ENCODE measurements at places on chromosomes 11 and 22. TPM values are rescaled to one million over a fixed set of nuclear protein-coding genes. Genes with fewer than 3 reads are reported as not detected.

The TRPC6 gene
- total RNA-seq = not detected

The PLEKHB1 gene
- total RNA-seq = 0.45 TPM

DNA sequence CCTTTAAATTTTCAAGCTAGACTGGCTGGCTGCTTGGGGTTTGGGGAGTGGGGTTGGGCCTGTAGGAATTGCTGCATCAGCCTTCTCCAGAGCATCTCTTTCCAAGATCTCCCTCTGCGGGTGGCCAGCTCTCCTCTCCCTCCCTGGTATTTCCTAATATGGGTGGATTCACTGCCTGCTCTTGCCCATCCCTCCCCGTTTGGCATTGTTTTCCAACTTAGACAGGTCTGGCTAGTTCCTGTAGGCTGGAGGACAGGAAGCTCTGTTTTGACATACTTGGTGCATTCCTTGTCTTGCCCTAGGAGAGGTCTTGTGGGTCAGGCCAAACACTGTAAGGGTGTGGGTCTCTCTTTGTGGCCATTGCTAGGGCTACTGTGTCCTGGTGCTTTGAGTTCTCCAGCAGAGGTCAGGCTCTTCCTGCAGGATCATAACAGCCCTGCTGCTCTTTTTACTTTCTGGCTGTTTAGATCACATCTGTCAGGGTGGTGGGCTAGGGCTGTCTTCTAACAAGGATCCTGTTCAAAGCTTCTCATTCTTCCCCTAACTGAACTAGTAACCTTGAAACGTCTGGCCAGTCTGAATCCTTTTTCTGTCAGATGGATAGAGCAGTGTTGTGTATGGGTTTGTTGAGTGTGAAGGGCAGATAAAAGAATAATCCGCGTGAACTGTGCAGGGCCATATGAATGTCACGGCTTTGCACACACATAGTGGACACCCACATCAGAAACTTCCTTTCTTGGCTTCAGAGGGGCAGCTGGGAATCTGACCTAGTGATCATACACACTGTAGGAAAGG lies 18.3 kb upstream of the MICALL1 start:
- DNase-seq = no peak

DNA sequence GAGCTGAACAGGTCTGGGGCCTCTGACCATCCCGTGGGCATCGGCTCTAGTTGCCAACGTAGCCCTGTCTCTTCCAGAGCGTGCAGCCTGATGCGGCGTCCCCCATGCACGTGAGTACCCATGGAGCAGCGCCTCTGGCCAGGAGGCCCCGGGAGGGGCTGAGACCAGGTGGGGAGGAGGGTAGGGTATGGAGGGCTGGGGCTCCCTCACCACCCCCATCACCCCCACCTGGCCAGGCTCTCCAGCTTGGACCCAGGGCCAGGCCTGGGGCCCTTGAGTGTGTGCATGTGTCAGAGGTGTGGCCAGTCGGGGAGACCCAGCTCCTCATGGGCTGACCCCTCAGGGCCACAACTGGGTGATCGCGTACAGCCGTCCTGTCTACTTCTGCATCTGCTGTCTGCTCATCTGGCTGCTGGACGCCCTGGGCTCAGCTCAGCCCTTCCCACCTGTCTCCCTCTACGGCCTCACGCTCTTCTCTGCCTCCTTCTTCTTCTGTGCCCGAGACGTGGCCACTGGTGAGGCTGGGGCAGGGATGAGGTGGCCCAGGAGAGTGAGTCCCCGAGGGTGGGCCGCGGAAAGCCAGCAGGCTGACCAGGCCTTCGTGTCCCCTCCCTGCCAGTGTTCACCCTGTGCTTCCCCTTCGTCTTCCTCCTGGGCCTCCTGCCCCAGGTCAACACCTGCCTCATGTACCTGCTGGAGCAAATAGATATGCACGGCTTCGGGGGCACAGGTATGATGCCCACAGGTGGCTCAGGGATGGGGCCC lies 8.5 kb downstream of the PCNX3 start:
- no peak for DNase-seq

DNA sequence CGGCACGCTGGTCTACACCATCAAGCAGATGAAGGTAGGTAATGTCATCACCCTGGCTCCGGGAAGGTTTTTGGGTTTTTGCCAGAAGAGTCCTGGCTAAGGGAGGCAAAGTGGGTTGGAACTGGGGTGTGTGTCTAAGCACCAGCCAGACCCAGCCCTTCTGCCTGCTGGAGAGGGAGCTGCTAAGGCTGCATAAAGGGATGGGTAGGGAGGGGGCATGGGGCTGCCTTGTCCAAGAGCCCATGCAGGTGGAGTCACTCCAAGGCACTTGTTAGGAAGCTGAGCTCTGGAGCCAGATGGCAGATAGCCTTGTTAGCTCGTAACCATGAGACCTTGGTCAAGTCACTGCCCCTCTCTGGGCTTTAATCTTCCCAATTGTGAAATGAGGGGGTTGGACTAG lies 48.0 kb downstream of the TIMP3 start:
- no peak for DNase-seq

DNA sequence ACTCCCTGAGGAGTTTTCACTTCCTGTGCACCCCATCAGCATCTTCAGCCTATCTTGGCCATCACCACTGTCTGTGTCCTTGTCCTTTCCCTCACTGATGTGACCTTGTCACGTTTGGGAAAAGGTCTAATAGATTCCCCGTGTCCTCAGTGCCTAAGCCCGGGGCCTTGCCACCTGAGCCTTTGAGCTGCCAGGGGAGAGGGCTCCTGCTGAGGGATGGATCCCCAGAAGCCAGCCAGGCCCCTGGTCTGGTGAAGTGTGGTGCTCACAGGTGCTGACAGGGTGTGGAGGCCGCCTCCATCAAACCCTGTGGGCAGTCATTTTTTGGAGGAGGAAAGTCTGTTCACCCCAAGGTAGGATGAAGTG lies 47.2 kb downstream of the GAB4 start:
- DNase-seq = no peak

DNA sequence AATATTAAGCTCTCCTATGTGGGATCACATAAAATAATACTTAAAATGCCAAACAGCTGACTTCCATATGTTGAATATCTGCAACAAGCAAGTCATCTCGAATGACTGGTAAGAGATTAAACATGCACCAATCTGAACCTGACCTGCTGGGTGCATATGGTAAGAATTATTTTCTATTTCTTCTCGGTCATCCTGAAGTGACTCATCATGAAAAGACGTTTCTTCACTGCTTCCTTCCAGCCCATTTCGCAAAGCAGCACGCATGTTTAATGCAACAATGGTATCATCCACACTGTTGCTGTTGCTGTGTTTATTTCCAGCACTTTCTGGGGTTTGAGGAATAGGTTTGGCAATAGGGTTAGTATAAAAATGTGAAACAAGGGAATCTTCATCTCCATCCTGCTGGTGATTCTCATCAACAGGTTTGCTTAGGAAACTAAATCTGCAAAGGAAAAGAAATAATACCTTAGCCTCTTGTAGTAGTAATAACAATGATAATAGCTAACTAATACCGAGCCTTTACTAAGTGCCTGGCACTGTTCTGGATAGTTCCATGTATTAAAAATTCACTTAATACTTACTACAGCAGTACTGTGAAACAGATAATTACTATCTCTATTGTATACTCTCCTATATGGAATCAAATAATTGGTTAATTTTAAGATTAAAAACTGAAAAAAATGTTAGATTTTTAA lies 52.0 kb upstream of the CHRNA10 start:
- DNase-seq = no peak

GRCh38 chr11:121722431-121723245 lies 269.9 kb upstream of the SORL1-AS1 start:
- no peak for DNase-seq

The PATE4 gene
- not detected for total RNA-seq

DNA sequence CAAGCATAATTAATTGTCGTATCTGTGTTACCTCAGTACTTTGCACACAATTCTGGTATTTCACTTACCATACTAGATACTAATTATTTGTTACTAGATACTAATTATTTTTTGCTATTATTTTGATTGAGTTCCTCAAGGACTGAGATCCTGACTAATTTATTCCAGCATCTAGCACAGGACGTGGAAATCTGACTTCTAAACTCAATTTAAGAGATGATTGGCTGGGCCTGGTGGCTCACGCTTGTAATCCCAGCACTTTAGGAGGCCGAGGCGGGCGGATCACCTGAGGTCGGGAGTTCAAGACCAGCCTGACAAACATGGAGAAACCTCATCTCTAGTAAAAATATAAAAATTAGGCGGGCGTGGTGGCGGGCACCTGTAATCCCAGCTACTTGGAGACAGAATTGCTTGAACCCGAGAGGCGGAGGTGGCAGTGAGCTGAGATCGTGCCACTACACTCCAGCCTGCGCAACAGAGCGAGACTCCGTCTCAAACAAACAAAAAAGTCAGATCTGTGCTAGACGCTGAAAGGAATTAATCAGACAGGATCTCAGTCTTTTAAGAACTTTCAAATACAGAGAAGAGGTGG lies 527 bp upstream of the MRPL48 start:
- no peak for DNase-seq

DNA sequence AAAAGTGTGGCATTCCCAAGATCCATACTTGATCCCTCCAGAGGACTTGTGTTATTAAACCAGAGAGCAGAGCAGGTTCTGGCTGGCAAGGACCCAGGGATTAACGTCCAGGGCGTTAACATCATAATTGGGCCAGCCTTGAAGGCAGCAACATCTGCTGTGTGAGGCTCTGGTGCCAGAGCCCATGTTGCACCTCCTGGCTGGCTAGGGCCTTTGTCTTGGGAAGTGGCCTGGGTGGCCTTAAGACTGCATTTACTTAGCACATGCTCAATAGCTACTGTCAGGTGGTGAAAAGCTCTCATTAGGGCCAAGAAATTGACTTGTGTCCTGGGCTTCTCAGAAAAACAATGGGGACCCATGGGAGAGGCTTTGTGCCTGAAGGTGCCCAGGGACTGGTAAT lies 66.6 kb downstream of the CACNG2 start:
- no peak for DNase-seq

- no peak for DNase-seq
These were observed 8.0 kb upstream of the RAB38 start for GRCh38 chr11:88183233-88183632.

DNA sequence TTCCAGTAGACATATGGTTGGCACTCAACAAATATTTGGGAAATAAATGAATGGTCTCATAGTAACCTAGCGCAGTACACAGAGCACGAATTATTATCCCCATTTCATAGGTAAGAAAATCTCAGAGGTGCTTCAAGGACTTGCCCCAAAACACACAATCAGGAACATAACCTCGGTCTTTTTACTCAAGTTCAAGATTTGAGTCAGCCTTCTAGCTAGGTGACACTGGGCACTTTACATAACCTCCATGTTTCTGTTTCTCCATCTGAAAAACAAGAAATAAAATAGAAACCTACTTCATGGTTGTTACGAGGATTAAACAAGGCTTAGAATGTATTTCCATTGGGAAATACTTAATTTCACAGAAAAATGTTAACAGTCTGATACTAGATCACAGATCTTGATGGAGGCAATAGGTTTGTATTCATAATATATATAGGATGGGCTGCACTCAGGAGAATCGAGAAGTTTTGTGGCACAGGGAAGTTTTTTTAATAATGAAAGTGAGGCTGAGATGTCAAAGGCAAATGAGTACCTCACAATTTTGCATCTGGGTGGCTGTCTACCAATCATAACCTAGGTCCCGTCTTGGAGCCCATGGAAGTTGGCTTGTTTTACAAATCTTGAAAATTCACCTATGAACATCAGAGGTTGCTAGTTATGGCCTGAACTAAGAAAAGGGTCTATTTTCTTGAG lies 147.4 kb upstream of the ZC3H12C start:
- no peak for DNase-seq

The CRYBA4 gene
- not detected for total RNA-seq

- no peak for DNase-seq
These were observed 27.8 kb upstream of the AMOTL1 start for GRCh38 chr11:94740083-94741021.

The MYO18B gene
- total RNA-seq = 1.0 TPM

DNA sequence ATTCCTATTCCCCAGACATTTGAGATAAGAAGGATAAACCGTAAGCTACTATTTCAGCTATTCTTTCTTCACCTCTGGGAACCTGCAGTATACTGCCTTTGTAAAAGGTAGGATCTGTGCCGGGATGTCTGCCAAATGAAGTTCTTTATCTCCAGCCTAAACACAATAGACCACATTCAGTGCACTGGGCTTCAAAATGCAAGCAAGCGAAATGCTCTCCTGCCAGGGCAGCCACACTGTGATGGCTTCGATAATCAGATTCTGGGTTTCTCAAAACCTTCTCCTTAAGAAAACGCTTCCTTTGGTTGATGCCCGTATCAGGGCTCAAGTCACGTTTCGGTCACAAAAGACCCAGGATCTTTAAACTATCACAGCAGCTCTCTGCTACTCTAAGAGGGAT lies 299.5 kb upstream of the B3GAT1 start:
- no peak for DNase-seq

The SPI1 gene
- total RNA-seq = 2.0 TPM

DNA sequence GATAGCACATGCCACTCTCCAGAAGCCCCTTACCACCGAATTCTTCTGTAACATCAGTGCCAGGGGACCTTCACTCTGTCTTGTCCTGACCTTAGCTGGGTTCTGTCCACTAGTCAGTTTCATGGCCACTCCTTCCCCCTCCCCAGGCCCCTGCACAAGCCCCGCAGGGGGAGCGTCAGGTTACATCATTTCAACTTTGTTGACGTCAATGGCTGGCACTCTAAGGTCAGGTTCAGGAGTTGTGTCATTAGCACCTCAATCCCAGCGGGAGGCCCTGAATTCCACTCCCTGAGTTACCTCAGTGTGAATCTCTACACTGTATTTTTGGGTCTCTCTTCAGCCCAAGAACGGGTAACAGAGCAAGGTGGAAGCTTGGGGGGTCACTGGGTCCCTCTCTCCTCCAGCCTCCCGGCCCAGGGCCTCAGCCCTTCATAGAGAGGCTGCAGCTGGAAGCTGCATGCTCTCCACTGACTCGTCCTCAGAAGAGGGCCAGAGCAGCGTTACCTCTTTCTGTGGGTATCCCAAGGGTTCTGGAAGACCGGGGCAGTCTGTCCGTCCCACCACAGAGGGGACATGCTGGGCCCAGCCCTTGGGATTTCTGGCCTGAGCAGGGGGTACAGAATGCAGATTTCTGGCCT lies 10.3 kb downstream of the USH1C start:
- no peak for DNase-seq

The RAB36 gene
- 2.1 TPM for total RNA-seq

The CSKMT gene
- 121 TPM for total RNA-seq

GRCh38 chr11:61477126-61477525 lies 31.4 kb upstream of the LRRC10B start:
- no peak for DNase-seq

The SMIM35 gene
- total RNA-seq = not detected

GRCh38 chr22:23263651-23264555 lies 83.6 kb downstream of the BCR start:
- DNase-seq = peak; percentile 94

The VSIG10L2 gene
- total RNA-seq = not detected

DNA sequence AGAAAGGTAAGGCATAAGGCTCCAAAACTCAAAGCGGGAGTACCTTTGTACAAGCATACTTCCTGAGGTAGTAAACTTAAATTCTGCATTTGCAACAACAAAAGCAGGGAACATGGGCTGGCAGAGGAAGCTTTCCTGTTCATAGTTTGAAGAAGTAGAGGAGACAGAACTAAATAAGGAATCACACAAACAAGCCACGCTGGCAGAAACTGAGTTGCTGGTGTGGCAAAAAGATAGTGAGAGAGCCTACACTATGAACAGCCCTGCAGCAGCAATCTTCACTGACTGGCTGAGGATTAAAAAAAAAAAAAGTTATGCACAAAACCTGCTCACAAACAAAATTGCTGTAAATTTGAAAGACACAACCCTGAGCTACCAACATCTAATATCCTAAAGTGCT lies 46.5 kb downstream of the FCHSD2 start:
- no peak for DNase-seq

GRCh38 chr11:62694455-62695167 lies 5.3 kb upstream of the LRRN4CL start:
- peak; percentile 83 for DNase-seq

- DNase-seq = no peak
These were observed 1190.3 kb upstream of the RAG2 start for GRCh38 chr11:37788141-37788877.

- DNase-seq = no peak
These were observed 3.3 kb upstream of the HMGXB4 start for GRCh38 chr22:35253946-35254345.
